ENCODE measurements at places on chromosomes 5 and 9.

DNA sequence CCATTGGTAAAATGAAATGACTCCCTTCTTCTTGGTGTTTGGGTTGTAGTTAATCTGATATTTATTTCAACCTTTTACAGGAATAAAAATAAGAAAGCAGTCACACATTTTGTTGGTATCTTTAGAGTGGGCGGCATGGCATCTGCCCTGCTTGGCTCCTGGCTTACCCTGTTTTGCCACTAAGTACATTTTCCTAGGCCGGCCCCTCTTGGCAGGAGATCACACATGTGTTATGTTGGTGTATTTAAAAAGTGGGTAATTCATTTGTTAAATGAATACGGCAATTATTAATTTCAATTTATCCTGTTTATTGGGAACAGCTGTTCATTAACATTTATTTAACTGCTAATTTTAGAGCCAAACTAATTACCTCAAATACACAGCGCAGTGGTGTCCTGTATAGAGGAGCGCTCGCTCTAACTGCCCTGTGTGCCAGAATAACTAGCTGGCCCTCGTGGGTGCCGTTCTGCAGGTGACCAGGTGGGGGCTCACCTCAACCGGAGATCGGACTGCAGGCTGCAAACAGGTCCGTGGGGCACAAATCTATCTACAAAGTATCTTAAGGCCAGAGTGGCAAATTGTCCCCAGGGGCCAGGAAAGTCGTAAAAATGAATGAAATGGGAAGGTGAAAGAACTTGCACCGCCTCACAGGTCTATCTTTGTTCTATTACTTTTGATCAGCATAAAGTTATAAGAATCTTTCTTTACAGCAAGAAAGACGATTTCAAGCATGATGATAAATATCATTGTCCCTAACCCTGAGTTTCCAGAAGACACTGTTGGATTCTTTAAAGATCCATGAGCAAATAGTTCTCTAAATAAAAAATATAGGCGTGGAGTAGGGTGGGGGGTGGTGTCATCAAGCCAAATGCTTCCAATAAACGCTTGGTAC, 26.2 kb upstream of the GPR151 start:
- peak; percentile 76 for DNase-seq

DNA sequence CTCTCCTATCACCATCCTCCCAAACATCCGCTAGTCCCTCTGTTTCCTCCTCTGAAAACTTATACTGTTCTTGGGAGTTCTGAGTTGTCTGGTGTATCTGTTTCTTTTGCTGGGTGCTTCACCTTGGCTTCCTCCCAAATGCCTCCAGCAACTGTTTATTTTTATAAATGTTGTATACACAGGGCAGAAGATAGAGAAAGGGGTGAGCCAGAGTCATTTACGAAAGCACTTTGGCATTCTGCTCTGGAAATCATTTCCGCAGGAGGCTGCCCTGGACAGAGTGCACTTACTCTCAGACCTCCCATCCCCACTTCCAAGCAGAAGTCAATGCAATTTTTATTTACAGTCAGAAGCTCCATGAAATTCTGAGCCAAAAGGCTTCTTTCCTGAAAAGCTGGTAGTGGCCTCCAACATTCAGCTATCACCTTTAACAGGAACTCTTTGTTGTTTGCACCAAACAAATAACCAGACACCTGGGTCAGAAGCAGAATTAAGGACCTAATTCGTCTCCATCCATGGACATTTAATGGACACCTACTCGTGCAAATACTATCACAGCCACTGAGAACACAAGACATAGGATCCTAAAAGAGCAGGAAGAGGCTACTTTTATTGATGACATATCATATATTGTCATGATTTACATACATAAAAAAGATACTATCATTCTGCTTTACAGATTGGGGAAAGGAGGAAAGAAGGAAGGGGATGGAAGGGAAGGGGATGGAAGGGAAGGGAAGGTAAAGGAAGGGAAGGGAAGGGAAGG, 229.5 kb upstream of the PAPPA start:
- DNase-seq, result no peak

DNA sequence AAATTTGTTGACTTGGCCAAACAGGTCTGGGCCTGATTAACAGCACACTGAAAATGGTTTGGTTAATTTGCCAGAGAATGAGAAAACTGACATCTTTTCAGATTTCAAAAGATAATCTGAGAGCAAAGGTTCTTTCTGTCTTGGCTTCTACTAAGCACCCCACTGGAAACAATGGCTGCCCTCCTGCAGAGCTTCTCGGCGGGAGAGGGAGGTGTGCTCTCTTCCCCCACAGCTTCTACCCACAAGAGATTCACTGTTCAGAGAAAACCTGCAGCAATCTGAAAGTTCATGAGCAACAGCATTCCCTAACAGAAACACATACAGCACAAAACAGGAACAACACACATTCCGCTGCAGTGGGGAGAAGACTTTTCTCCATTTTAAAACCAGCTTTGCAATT, 3.0 kb downstream of the DNAH5 start:
- no peak for DNase-seq

DNA sequence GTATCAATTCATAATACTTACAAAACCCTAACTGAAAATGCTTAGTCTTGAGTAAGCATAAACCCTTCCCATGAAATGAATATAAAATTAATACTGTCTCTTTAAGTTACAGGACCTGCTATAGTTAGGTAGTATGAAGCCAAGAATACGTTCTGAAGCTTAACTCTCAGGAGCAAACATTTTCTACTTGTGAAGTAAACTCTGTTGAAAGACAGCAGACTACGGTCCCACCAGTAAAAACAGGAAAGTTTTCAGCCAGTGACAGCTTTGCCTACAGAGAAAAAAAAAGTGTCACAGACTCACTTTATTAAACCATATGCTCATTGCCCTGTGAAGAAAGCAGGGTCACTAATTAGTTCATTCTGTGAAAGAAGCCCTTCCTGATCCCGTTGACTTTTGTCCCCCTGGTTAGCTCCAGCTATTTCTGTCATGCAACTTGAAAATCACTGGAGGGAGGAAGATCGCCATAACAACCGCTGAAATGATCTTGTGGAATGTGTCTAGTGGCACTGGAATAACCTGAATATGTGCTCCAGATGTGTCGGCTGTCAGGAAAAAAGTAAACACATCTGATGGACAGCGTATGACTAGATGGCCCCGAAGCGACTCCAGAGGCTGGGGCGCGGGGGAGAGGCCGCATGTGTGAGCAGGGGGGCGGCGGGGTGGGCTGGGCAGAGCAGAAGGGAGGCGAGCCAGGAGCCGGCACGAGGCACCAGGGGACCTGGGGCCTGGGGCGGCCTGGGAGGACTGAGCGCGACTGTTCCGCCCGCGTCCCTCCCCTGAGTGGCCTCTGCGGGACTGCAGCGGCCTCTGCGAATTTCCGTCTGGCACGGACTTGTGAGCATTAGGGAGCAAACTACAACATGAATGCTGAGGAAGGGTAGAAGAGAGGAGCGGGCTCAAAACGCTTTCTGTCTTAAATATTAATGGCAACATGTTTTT, 41.9 kb downstream of the BNC2 start:
- peak; percentile 5 for DNase-seq

DNA sequence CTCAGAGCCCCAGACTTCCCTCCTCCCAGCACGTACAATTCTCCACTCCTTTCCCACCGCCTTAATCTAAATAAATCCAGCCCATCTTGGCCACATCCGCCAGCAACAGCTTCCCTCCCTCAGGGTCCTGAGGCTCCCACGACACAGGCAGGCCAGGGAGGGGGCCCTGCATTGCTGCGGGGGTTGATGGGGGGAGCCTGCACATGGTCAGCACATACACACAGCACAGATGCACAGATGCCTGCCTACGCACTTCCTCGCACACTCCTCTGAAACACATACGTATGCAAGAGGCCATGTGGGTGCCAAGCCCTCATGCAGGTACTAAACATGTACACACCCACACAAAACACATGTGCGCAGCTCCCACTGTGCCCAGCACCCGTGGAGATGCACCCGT, 14.8 kb downstream of the PDGFRB start:
- DNase-seq, result no peak

GRCh38 chr5:132464156-132464939, 26.2 kb downstream of the IRF1 start:
- no peak for DNase-seq

- no peak for DNase-seq
These were observed 154.7 kb upstream of the RUSC2 start for GRCh38 chr9:35335164-35335563.

DNA sequence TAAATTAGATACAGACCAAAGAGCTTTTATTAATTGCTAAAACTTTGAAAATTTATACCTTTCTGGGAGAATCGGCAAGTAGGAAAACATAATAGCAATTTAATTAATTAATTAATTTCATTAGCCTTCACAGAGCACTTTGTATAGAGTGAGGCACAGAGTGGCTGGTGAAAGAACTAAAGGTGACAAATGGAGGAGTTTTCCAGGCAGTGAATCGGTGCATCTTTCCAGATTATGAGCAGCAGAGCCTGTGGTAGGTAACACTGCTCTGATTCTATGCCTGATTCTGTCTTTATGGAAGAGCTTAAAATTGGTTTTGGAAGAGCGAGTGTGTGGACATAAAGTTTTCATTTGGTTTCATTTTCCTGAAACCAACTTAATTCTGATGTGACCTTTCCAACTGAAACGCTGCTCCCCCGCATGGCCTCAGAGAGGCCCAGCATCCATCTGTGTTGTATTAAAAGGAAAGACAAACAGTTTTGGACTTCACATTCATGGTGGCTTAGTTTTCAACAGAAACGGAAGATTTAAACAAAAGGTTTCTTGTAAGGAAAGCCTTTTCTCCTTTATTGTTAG, 188.9 kb upstream of the RPS23 start:
- DNase-seq, result no peak

DNA sequence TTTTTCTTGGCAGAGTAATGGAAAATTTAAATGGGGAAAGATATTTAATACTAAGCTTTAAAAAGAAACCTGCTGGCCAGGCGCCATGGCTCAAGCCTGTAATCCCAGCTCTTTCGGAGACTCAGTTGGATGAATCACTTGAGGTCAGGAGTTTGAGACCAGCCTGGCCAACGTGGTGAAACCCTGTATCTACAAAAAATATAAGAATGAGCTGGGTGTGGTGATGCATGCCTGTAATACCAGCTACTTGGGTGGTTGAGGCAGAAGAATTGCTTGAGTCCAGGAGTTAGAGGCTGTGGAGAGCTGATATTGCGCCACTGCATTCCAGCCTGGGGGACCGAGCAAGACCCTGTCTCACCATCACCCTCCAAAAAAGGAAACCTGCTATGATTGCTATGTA, 32.8 kb downstream of the TUT7 start:
- DNase-seq, result no peak

GRCh38 chr5:176446028-176446665, 2.0 kb upstream of the FAF2 start:
- DNase-seq, result no peak

- no peak for DNase-seq
These were observed 157.6 kb upstream of the IRX2 start for GRCh38 chr5:2909035-2909434.

DNA sequence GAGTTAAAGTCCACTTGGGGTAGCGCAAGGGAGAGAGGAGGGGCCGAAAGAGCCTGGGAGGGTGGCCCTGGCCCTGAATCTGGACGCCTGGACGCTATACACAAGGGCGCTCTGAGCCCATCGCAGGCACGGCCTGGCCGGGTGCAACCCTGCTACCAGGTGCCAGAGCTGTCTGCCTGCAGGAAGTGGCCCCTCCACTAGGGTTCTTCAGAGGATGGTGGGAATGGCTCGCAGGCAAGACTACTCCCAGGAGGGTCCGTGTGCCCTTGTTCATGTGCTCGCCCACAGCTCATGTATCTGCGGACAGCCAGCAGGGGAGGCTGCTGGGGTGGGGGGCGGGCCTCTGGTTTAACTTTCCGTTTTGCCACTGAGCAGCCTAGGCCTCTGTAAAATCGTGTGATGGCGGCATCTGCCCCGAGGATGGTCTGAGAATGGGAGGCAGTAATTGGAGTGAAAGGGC, 1.4 kb upstream of the NKD2 start:
- no peak for DNase-seq

- peak; percentile 2 for DNase-seq
These were observed 82.7 kb upstream of the TAF11L2 start for GRCh38 chr5:17415321-17415758.

GRCh38 chr5:135027266-135027696, 6.7 kb downstream of the PITX1 start:
- DNase-seq, result no peak

DNA sequence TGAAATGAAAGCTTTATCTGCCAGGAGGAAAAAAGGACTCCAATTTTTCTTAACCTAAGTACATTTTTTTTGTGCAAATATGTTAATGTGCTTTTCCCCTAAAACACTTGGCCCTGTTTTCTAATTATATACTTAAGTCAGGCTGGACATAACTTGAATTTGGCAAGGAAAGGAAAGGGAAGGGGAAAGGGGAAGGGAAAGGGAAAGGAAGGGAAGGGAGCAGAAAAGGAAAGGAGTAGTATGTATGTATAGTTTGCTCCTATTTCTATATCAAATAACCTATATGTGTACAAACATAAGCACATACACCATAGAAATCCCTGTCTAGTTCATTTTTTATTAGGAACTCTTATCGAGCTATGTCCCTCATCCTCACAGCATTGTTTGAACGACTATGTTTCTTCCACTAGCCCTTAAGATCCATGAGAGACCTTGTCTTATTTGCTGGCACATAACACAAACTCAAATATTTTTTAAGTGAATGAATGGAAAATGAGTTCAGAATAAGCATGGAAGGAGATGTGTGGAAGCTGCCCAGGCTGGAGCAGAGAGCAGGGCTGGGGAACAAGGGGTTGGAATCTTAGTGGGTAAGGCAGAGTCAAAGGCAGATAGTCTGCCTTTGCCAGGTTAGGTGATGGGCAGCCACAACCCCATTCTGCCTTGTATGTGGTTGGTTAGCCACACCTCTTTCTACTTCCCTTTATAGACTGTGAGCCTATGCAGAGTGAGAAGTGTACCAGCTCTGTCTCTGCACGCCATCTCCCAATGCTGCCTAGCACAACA, 70.0 kb downstream of the KLHL3 start:
- peak; percentile 61 for DNase-seq

GRCh38 chr5:94776167-94776566, 157.7 kb downstream of the SLF1 start:
- peak; percentile 22 for DNase-seq

DNA sequence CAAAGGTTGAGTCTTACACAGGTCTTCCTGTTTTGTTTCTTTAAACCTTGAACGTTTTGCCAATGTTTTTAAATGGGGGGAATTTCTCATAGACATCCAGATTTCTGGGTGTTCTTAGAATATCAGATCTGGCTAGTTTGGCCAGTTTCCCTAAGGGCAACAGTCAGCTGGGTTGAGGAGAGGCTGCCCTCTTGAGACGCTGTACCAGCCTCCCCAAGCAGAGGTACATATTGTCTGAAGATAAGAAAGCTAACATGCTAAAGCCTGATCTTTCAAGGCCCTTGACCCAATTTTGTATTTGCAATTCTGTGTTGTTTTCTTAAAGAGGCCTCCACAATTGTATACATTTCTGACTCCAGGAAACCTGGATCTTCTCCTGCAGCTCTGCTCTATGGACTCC, 21.9 kb upstream of the SH3GL2 start:
- DNase-seq, result no peak

- no peak for DNase-seq
These were observed 527.0 kb upstream of the TUSC1 start for GRCh38 chr9:26205261-26205660.

Measured in cerebellar cortex (tissue), 1 donor.